ENCODE measurements at places on chromosomes 16 and 17.

DNA sequence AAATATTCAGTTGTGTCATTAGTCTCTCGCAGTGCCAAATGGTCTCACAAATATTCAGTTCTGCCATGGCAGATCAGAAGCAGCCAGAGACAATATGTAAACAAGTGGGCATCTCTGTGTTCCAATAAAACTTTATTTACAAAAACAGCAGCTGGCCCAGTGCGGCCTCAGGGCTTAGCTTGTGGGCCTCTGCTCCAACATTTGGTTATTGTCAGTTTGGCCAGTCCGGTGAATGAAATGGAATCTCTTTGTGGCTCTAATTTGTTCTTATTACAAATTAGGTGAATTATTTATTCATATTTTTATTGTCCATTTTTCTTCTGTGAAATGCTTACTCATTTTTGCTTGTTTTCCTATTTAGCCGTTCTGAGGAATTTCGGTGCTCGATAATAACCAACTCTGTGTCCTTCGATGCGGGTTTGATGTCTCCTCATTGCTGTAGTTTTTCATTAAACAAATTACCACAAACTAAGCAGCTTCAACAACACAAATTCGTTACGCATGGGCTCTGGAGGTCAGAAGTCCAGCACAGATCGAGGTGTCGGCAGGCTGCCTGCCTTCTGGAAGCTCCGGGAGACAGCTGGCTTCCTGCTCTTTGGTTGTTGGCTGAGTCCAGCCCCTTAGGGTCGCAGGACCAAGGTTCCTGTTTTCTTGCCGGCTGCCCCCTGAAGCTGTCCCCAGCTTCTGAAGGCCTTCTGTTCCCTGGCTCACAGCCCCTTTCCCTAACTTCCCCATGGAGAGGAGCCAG lies 4.1 kb upstream of the SLC38A10 start:
- no peak for DNase-seq

- peak; percentile 4 for DNase-seq
Measured at GRCh38 chr16:66293207-66293735, 73.2 kb upstream of the CDH5 start.

DNA sequence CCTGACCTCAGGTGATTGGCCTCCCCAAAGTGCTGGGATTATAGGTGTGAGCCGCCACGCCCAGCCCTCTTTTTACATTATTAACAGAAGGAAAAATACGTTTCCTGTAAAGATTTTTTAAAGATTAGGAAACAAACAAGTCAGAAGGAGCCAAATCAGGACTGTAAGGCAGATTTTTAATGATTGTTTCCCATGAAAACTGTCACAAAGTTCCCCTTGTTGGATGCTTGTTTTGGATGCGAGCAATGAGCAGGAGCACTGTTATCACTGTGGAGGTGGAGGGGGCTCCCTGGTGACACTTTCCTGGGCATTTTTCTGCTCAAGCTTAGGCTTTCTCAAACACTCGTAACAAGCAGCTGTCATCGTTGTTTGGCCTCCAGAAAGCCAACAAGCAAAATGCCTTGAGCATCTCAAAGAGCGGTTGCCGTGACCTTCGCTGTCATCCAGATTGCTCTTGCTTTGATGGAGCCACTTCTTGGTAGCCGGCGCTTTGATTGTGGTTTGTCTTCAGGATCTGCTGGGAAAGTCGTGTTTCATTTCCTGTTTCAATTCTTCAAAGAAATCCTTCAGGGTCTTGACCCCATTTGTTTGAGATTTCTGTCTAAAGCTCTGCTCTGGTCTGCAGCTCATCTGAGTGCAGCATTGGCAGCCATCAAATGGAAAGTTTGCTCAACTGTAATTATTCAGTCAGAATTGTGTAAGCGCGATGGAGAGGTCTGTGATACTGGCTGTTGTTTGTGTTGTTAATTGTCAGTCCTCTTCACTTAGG lies 128.7 kb downstream of the RPTOR start:
- DNase-seq = no peak

GRCh38 chr16:51638339-51639135 lies 487.5 kb upstream of the SALL1 start:
- no peak for DNase-seq

GRCh38 chr17:2721603-2722002 lies 10.0 kb upstream of the CLUH start:
- no peak for DNase-seq

DNA sequence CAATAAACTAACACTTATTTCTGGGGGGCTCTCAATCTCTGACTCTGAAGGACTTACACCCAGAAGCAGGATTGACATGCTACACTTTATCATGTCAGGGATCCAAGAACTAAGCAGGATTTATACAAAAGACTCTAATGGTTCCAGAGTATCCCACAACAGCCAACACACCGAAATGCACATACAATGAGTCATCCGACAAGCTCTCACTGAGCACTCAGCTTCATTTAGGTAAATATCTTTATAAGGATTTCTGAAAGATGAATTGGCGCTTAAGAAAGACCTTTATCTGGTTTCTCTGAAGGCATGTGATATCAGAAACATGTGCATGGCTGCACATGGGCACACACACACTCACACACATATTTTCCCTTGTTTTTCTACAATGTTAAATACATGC lies 77.2 kb downstream of the TOX3 start:
- DNase-seq = no peak

DNA sequence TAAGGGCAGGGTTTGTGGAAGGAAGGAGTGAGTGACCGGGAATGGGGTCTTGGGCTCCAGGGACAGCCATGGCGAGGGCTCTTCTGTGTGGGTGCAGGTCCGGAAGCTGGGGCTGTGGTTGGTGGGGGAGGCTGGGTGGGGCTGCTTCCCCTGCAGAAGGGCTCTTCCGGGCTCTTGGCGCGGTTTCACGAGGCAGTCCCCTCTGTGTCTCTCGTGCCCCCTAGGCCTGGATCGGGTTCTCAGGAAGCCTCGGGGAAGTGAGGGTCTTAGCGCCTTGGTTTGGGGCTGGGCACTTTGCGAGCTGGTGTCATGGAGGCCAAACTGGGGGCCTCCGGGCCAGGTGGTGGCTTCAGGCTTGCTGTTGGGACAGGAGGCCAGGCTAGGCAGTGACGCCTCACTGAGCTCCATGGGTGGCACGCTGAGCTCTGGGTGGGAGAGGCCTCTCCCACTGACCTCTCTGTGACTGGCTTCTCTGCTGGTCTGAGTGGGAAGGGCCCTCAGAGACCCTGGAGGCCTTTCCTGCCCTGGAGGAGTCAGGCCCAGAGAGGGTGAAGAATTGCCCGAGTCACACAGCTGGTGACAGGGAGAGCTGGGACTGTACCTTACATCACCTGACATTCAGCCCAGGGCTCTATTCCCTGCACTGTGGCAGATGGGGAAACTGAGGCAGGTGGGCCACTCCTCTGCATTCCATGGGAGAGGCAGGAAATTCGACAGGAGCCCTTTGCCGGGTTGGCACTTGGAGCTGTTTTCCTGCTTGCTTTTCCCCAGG lies 8.2 kb downstream of the ADCY7 start:
- DNase-seq = peak; percentile 65

DNA sequence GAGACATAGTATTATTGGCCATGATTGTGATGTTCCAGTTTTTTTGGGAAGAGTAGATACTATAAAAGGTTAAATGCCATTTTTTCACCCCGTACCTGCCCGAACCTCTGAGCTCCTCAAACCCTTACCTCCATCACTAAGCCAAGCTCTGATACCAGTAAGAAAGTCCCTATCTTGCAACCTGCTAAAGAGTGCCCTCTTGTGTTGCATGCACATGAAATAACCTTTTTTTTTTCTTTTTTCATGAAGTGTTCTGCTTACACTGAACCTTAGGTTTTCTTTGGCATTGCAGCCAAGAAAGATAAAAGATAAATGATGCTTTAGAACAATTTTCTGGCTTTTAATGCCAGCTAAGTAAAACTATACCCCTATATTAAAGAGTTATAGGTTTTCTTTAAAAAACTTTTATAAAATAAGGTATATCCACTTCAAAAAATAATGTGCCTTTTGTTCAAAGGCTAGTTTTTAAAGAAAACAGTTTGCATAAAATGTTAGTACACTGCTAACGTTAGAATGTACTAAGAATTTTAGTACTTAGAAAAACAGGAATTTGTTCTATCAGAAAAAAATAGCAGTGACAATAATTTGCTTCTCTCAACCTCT lies 295.3 kb upstream of the PMFBP1 start:
- no peak for DNase-seq

DNA sequence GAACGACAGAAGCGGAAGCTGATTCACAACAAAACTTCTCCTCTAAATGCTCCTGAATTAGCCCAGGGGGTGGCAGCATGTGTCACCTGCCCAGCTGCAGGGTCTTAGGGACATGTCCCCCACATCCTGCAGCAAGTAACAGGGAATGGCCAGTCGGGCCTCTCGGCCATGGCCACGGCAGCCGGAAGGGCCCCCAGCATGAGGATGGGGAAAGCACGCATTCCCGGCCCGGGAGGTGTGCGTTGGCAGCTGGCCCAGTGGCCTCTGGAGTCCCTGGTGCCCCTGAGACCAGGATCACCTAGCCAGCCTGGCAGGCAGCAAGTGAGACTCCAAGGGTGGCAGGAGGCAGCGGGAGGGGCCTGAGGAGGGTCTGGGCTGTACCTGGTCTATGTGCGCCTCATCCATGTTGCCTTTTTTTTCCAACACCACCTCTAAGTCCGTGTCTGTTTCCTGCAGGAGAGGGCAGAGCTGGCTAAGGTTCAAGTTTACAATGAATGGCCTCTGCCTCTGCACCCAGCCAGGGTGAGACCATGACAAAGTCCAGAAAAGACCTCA lies 7.0 kb downstream of the KNOP1 start:
- no peak for DNase-seq

DNA sequence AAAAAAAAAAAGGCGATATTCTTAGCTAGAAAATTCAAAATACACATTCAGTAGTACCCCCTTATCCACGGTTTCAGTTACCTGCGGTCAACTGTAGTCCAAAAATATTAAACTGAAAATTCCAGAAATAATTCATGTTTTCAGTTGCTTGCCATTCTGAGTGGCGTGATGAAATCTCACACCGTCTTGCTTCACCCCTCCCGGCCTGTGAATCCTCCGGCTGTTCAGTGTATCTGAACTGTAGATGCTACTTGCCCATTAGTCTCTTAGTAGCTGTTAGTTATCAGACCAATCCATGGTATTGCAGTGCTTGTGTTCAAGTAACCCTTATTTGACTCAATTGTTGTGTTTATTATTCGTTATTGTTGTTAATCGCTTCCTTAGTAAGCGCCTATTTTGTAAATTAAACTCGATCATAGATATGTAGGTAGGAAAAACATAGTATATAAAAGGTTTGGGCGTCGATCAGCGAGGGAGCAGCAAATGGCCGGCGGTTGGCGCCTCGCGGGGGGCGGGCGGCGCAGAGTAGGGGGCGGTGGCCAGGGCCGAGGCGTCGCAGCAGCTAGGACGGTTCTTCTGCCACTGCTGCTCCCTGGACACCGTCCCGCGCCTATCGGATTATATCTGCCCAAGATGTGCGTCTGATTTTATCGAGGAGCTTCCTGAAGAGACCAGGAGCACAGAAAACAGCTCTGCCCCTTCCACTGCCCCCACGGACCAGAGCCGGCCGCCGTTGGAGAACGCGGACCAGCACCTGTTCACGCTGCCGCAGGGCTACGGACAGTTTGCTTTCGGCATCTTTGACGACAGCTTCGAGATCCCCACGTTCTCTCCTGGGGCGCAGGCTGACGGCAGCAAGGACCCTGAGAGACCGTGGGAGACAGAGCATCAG lies 39.8 kb upstream of the AKAP1 start:
- DNase-seq = no peak

- DNase-seq = no peak
Measured at GRCh38 chr17:59719526-59719925, 12.1 kb downstream of the VMP1 start.

- no peak for DNase-seq
Measured at GRCh38 chr17:14547556-14547955, 246.7 kb downstream of the HS3ST3B1 start.

- DNase-seq = no peak
Measured at GRCh38 chr16:62657116-62657515, 620.9 kb upstream of the CDH8 start.

DNA sequence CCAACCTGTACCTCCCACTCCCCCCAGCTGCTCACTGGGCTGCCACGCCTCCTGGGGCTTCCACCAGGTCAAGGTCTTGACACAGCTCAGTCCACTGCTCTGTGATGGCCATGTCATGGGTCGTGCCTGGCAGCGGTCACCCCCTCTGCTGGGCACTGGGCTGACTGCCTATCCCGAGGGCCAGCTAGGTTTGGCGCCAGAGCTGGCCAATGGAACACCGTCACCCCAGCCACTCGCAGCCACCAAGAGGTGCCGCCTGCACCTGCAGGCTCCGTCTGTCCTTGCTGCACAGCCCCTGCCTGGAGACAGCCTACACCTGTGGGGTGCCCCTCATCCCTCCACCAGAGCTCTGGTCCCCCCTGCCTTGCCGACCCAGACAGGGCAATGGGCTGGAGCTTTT lies 4.5 kb upstream of the RAB40C start:
- DNase-seq = no peak

GRCh38 chr16:2902337-2903130 lies 9.2 kb upstream of the FLYWCH1 start:
- no peak for DNase-seq

DNA sequence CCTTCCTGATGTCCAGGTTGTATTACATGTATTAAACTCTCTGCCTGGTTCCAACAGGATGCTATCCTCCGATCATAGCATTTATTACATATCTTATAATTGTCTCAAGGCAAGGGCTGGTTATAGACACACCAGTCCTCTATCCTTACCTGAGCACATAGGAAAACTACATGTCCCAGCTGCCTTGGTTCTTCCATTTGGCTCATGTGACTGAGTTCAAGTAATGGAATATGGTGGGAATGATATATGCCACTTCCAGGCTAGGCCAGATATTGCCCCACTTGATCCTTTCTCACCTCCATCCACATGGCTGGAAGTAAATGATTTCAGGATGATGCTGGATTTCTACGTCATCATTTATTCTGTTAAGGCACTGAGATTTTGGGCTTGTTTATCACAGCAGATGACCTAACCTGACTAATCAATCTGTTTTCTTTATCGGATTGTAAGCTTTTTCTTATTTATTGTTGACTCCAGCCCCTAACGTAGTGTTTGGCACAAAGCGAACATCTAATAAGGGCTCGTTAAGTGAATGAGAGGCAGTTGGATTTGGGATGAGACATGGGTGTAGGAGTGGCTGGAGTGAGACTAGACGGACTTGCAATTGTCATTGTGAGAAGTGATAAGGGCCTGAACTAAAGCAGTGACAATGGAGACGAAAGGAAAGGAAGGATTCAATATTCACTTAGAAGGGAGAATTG lies 8.2 kb upstream of the SHISA9 start:
- DNase-seq = no peak

- peak; percentile 66 for DNase-seq
Measured at GRCh38 chr17:491086-492021, 138.7 kb upstream of the RPH3AL start.

- DNase-seq = no peak
Measured at GRCh38 chr17:19346351-19347255, 15.9 kb downstream of the B9D1 start.

DNA sequence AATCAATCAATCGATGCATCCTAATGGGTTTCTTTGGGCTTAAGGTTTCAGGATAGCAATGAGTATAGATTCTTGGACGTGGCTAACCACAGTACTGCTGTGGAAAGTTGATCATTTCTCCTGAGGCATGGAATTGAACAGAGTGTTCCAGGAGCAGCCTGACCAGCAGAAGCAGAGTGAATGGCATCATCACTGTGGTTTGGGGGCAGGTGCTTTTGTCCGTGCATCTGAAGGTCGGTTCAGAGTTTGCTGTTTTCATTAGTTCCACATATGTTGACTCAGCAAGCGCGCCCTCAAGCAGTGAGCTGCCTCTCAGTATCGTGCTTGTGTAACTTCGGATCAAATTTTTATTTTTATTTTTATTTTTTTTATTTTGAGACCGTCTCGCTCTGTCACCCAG lies 24.9 kb downstream of the KIAA0513 start:
- DNase-seq = no peak

- DNase-seq = no peak
Measured at GRCh38 chr16:72739577-72739976, 308.4 kb downstream of the ZFHX3 start.
